Brain (organoid and tissue), 16 donors: ENCODE measurements at places on chromosomes 16 and 17.

- no peak for DNase-seq
Observed at GRCh38 chr17:75411328-75412067, 6.0 kb upstream of the GRB2 start.

DNA sequence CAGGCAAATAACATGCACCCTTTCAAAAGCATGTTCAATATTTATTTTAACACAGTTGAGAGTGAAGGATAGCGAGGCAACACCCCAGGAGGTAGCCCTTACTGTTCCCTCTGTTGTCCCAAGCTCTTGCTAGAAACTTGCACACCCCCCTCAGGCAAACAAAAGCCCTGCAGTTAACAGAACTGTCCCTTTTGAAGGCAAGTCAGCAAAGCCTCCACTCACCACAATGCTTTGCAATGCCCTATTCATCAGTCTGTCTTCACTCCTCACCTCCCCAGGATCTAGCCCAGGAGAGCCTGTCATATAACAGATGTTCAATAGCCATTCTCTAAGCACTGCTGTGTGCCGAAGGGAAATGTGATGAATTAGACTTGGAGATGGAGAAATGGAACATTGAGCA, 3.5 kb upstream of the CNEP1R1 start:
- DNase-seq = no peak

DNA sequence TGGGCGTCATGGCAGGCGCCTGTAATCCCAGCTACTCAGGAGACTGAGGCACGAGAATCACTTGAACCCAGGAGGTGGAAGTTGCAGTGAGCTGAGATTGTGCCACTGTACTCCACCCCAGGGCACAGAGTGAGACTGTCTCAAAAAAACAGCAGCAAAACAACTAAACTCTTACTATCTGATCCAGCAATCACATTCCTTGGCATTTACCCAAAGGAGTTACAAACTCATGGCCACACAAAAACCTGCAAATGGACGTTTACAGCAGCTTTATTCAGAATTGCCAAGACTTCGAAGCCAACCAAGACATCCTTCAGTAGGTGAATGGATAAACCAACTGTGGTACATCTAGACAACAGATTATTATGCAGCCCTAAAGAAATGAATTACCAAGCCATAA, 4.0 kb downstream of the SIAH1 start:
- DNase-seq = no peak

GRCh38 chr16:79177018-79177417, 423.5 kb downstream of the MAF start:
- DNase-seq = no peak

DNA sequence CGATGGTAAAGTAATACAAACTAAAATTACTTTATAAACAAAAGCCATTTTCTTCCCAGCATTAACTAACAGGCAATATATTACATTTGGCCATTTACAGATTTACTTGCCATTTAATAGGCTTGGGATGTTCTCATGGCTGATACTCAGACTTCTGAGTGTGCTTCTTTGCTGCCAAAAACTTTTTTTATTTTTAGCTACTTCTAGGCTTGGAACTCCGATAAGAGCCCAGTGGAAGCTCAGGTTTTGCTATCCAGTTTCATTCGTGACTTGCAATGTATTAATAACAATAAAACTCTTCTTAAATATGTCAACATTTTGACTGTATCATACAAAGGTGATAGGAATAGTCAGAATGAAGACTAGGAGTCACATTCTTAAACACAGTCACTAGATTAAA, 152.3 kb downstream of the ITFG1 start:
- DNase-seq = no peak

GRCh38 chr17:17831208-17832031, 5.4 kb downstream of the SREBF1 start:
- no peak for DNase-seq

DNA sequence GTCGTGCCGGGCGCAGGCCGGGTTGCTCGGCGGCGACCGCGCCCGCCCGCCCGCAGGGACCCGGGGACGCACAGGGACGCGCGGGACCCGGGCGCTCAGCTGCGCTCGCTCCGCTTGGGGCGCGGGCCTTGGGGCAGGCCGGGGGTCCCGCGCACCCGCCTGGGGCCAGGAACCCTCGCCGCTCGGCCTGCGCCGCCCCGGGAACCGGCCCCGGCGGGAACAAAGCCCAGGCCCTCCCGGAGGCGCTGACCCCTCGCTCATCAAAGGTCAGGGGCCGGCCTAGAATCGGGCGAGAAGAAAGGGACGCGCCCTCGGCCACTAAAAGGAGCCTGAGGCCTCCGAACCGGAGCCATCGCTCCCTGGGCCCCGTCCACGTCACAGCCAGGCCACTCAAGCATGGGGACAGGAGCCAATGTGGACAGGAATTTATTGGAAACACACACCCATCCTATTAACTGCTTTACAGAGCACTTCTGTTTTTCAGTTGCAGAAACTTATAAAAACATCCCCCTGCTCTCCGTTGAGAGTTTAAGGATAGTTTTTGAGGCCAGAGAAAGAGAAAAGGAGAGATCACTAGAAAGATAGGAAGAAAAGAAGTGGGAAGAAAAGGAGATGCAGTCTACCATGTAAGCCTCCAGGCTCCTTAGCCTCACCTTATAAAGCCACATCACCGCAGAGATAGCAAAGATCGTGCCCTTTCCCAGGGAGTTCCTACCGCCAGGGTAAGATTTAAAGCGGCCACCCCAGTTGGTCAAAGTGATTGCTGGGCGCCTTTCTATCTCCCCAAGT, 558 bp upstream of the ZFHX3 start:
- DNase-seq = no peak

DNA sequence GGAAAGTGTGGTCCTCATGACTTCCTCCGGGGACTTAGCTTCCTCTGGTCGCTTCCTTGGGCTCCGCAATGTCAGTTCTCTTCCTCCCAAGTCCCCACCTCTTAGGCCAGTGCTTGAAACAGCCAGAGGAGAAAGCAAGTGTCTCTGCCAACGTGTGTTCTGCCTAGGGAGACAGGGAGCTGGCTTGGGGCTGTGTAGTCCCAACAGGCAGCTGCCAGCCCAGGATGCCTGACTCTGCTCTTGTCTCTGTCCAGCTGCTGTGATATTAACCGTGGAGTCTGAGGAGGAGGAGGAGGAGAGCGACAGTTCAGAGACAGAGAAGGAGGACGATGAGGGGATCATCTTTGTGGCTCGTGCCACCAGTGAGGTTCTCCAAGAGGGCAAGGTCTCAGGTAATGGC, 13.5 kb upstream of the PLEKHG4 start:
- no peak for DNase-seq

DNA sequence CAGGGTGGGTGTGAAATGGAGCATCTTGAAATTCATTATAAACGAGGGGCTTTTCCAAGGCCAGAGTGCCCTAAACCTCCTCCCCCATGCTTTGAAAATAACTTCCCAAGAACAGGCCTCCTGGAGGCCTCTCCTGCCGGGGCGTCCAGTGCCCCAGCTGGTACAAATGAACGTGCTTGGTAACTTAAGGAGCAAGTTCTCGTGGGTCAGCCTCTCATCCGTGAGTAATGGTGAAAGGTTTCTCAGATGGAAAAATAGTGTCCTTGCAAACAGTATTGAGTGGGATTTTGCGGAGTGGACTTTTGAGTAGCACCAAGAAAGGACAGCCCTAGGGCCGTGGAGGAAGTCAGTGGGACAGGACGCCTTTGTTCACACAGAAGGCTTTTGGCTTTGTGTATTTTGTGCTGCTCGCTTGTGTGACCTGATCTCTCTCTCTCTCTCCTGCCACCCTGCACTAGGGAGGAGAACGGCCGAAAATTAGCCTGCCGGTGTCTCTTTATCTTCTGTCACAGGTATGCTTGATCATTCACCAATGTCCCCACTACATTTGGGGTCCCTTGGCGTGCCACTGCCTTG, 34.6 kb downstream of the CLEC16A start:
- DNase-seq = no peak

DNA sequence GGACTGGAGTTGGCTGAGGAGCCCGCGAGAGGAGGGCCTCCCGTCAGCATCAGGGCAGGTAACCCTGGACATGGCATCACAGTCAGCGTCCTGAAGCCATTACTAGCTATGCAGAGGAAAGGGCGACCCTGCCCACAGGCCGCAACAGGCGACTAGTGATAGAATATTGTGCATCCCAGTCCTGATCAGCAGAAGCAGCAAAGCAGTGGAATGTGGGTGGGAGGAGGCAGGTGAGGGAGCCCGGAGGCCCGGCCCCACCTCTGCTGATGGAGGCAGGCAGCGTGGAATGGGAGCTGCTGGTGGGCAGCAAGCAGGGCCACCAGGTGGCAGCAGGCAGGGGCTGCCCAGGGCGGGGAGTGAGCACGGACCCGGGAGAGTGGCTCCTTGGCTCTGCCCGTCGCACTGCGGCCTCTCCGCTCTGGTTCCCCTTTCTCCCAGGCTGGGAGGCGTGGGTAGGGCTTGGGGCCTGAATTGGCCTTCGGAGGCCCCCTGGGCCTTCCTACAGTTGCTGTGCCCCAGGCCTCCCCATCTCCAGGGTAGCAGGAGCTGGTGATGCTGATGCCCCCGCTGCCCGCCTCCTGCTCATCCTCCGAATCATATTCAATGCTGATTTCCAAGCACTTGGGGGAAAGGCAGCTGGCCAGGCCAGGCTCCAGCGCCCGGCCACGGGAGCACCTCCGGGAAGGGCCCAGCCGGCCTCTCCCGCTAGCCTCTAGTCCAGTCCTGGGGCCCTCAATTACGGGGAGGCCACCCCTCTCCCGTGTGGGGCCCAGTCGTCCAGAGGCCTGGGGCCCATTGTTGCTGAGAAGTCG, 20.2 kb downstream of the TSPOAP1 start:
- no peak for DNase-seq
